ENCODE measurements at places on chromosomes 2 and 18.

DNA sequence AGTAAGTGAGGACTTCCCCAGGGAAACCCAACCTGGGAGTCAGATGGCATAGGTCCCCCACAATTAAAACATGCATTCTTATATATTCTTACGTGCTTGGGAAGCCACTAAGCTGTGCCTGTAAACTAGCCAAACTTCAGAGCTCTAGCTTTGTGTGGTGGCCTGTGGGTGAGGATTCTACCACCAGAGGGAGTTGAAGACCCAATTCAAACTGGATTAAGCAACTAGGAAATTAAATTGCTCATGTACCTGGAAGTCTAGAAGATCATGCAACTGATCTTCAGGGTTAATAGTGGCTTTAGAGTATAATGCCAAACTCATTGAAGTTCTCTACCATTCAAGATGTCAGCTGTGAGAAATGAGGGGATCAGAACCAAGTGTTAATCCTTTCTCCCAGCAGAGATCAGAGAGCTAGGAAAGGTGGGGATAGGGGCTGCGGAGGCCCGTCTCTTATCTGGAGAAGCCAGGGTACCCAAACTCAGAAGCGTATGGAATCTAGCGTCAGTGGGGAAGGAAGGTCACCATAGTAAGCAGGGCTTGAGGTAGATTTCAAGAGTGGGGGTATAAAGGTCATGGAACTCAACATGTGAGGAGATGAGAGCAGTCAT, 53.2 kb upstream of the CCDC85A start:
- DNase-seq, result peak; percentile 21

- DNase-seq, result no peak
These were observed 15.8 kb downstream of the C18orf63 start for GRCh38 chr18:74331404-74331803.

- no peak for DNase-seq
These were observed 97.6 kb upstream of the MAP3K20 start for GRCh38 chr2:172978063-172978383.

- DNase-seq, result no peak
These were observed 20.5 kb downstream of the RMP24 start for GRCh38 chr18:35993013-35993412.

DNA sequence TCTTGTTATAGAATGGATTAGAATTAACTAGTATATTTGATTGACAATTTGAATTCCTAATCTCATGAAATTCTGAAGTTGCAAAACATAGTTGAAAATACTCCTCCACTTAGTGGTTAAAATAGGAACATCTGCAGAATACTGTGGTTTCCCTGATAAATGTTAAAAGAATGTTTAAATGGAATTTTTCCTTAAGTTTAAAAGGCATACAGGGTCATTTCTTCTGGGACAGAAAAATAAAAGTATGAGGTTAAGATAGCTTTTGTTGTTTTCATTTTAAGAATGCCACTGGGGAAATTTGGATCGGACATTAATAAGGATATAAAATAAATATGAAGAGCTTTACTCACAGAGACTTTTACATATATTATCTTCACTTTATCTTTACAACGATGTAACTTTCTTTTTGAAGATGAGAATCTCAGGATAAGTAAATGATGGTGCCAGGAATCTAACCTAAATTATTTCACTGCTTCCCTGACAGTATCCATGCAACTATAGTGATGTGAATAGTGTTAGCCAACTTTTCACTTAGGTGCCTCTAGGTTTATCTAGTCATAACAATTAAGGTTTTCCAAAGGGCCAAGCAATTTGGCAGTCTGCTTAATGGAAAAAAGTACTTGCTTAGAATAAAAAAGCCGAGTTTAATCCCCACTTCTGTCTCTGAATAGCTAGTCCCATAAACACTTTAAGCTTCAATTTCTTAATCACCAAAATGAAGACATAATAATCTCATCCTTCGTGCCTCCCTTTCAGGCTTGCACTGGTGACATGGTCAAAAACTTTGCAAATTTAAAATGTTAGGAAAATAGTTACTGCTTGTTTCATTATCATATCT, 151.8 kb upstream of the STK17B start:
- DNase-seq, result no peak

GRCh38 chr2:54614819-54615218, 108.6 kb upstream of the EML6 start:
- no peak for DNase-seq

DNA sequence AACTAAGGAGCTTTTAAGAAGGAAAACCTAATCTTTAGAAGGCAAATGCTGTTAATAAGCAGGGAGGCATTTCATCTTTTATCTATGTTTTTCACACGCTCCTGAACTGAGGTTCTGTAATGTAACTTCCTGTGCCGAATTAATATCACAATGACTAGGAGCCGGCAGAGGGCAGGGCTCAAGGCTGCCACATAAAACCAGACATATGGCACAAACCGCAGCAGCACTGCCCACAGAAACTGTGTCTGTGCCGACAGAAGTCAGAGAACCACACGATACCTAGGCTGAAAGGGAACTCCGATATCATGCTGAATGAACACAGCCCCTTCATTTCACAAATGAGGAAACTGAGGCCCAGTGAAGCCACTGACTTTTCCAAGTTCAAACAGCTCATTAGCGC, 112.1 kb downstream of the EIPR1 start:
- DNase-seq, result no peak

DNA sequence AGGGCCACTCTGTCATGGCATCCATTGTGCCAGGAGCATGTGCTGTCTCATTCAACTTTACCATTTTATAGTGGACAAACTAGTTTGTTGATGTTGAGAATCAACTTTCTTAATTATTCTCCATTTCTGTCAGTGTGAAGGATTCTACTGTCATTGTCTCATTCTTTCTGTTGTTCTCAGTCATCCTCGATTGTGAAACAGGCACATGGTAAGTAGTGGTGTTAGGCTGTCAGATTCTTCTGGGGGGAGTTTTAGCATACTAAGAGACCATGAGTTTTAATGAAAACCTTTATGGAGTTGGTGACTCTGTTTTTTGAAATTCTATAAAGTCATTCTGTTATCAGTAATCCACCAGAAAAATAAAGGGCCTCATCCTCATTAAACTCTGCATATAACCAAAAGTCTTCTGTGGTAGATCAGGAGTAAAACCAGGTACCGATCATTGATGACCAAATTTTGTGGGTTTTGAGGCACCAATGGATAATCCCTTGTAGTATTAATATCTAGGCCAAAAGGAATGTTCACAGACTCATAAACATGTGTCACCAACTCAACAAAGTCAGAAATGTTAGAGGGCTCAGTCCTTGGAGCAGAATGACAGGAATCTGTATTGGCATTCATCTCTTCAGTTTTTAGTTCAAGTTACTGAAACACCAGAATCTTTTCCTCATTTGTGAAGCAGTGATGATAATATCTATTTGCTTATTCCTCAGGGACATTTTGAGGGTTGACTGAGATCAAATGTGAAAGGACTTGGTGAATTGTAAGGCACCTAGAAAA, 73.2 kb downstream of the CERS6 start:
- DNase-seq, result no peak

DNA sequence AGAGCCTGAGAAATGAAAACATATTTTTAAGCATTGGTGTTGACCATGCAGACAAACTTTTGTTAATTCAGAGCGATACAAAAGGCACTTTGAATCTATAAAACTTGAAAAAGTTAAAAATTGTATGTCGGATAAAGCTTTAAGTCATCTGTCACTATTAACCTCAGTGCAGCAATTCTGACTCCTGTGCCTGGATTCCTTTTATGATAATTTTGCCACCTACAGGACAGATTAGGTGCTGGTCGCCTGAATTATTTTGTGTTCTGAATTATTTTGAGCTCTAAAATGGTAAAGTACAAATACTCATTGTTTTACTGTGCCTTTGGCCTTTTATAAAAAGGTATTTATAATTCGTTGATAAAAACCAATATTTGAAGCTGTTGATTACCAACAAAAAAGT, 19.4 kb upstream of the RNF138 start:
- no peak for DNase-seq

DNA sequence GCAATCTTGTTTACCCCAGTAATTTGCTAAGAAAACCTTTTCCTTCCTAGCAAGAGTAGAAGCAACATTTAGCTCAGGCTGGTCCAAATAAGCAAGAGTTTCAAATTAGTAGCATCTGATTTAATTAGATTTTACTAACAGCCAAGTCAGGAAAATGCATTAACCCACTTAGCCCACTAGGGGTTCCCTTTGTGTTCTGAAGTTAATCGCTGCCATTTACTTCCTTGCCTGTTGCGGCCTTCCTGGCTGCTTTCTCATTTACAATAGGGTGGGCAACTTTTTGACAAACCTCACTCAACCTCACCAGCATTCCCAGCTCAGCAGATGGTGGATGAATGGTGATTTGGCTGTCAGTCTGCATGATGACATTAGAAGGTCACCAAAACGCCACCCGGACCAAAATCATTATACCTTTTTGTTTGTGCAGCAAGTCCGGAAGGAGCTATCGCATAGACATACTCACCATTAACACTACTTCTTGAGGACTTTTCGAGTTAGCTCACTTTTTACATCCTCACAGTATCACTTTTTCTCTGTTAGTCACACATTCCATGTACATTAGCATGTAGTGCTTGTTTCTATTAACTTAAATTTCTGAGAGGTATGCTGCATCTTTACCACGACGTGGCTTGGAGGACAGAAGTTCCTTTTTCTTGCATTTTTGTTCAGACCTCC, 101.5 kb upstream of the SETBP1 start:
- DNase-seq, result no peak

GRCh38 chr2:98088261-98088660, 1.3 kb downstream of the VWA3B start:
- no peak for DNase-seq

DNA sequence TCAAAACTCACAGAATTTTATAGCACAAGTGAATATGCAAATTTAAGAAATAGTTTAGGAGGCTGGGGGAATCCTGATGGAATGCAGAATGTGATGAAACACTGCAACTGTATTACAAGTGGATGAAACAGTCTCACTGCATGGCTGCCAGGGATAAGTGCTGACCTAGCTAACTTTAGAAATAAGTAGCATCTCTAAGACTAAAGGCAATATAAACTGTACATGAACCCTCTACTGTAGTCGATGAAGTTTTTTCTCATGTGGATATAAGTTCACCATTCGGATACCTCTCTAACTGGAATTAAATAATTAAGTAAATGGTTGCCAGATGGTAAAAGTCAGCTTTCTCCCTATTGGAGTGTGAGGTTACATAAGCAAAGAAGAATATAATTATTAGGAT, 777.8 kb upstream of the RAB6C start:
- no peak for DNase-seq

DNA sequence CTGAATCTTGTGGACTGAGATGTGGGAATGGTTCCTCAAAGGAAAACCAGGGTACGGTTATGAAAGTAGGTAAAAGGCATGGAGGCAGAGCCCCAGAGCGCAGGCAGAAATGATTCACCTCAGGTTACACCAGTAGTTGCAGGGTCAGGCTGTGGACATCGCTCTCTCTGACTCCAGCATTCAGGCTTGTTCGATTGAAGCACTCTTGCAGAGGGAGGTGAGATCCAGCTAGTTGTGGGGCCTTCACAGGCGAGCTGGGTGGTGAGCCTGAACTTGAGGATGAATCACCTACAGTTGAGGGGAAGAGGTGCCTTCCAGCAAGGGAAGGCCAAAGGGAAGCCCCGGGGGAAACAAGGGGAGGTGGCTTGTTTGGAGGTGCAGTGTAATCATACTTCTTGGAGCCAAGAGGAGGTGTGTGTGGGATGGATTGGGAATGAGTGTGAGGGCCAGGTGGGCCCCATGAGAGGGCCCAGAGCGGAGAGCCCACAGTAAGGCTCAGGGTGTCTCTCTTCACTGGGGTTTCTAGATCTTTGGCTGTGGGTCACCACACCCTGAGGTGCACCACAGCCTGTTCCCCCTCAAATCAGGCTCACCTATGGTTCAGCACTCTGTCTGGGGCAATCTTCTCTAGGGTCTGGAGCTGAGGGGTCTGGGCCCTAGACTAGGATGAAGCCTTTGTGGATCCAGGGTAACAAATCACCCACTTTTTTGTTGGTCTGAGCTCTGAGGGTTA, 48.5 kb upstream of the MCFD2 start:
- DNase-seq, result no peak

GRCh38 chr2:239884051-239884405, 141.1 kb downstream of the NDUFA10 start:
- no peak for DNase-seq

Measured in left kidney (tissue), 8 donors.